ENCODE measurements at places on chromosomes 6 and 20.

DNA sequence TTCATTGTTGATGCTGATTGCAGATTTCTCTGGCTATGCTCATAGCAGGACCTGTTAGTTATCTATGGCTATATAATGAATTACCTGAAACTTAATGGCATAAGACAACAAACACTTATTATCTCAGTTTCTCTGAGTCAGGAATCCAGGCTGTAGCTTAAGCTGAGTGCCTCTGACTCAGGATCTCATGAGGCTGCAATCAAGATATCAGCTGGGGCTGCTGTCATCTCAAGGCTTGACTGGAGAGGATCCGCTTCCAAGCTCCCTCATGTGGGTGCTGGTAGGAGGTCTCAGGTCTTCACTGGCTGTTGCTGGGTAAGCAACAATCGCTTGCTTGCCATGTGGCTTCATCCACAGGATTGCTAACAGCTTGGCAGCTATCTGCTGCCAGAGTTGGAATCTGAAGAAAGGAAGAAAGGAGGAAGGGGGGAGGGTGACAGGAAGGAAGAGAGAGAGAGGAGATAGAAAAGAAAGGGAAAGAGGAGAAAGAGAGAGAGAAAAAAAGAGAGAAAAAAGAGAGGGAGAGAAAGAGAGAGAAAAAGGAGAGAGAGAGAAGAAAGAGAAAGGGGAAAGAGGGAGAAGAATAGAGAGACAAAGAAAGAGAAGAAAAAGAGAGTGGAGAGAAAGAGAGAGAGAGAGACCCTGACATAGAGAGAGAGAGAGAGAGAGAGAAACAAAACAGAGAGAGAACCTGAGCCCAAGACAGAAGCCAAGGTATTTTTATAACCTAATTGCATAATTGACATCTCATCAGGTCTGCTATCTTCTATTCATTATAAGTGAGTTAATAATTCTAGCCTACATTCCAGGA, 579.0 kb upstream of the BTBD3 start:
- DNase-seq = peak; percentile 78

GRCh38 chr6:2229742-2230141, 15.7 kb downstream of the GMDS start:
- DNase-seq = no peak

DNA sequence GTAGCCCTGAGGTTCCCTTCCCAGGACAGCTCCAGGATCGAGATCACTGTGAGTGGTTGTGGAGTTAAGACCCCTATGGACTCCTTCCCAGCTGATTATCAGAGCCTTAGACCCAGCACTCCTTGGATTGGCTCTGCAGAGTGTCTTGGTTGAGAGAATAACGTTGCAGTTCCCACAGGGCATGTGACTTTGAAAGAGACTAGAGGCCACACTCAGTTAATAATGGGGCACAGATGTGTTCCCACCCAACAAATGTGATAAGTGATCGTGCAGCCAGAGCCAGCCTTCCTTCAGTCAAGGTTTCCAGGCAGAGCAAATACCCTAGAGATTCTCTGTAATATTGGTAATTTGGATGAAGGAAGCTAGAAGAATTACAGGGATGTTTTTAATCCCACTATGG, 5.2 kb upstream of the BTN2A2 start:
- DNase-seq = no peak

DNA sequence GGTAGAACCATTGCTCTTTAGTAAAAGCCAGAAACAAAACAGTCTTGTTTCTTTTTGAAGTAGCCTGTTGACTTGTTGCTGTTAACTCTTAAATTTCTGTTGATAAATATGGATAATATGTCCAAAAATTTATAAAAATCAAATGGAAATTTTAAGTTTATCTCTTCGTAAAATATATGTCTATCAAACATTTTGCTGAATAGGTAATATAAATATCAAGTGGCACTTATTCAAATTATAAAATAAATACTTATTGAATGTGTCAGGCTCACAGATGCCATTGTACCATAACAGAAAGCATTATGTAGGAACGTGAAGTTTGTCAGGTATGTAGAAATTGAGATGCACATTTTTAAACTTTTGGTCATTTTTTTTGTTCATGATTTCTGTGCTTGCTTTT, 216.5 kb downstream of the ARID1B start:
- no peak for DNase-seq

GRCh38 chr20:10812759-10813327, 139.0 kb upstream of the JAG1 start:
- no peak for DNase-seq

- no peak for DNase-seq
These were observed 134.0 kb downstream of the SAMD5 start for GRCh38 chr6:147642458-147642857.

DNA sequence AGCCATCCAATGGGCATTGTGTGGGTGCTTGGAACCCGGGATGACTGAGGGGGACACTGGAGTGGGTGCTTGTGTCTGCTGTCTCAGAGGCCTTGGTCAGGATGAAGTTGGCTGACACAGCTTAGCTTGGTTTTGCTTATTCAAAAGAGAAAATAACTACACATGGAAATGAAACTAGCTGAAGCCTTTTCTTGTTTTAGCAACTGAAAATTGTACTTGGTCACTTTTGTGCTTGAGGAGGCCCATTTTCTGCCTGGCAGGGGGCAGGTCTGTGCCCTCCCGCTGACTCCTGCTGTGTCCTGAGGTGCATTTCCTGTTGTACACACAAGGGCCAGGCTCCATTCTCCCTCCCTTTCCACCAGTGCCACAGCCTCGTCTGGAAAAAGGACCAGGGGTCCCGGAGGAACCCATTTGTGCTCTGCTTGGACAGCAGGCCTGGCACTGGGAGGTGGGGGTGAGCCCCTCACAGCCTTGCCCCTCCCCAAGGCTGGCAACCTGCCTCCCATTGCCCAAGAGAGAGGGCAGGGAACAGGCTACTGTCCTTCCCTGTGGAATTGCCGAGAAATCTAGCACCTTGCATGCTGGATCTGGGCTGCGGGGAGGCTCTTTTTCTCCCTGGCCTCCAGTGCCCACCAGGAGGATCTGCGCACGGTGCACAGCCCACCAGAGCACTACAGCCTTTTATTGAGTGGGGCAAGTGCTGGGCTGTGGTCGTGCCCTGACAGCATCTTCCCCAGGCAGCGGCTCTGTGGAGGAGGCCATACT, 49.4 kb downstream of the PYGB start:
- DNase-seq = no peak

DNA sequence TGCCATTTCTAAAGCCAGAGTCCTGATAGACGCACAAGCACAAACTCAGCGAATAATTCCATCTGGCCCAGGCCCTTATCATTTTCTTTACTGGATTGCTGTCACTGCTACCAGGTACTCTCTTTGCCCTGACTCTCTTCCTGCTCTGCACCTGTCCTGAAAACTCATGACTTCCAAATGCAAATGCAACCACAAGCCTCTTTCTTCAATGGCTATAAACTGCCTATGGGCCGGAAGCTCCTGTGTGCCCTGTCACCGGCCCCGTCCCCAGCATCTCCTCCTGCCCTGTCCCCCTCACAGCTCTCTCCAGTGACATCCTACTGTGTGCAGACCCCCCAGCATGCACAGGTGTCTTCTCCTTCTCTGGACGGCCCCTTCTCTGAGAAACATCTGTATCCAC, 302.6 kb downstream of the GMDS start:
- DNase-seq = no peak

DNA sequence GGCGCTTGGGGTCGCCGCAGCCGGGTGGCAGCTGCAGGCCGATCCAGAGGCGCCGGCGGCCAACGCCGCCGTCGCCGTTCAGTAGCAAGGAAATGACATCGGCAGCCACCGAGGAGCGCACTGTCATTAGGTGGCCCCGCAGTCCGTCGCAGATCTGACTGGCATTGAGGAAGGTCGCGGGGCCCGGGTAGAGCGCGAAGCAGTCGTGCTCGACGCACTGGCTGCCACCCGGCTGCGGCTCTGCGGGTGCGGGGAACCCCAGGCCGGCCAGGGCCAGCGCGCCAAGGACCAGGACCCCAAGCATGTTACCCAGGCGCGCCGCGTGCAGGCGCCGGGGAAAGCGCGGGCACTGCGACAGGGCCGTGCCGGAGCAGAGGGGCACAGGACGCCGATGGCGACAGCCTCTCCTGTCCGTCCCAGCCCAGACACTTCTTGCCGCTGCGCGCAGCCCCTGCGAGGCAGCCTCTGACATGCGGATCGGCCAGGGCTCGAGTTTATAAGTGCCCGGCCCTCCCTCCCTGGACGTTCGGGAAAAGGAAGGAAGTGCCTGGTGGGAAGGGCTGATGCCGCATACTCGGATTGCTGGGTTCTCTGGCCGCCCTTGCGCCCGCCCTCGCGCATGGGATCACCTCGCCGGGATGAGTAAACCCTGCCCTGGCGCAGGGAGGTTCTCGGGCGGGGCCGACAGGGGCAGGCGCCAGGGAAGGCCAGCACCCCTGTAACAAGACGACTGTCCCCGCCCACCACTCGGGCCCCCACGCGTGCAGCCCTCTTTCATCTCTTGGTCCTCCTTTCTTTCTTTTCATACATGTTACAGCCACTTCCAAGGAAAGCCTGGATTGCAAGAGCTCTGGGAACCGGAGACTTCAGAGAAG, at the start of gene THBD:
Gene THBD, minus strand, starts transcription at position 472 of the 875 bp plus-strand sequence. Its CDS starts 168 bp downstream, at position 304.
- peak; percentile 93 for DNase-seq

Measured in kidney tubule cell (primary cell).